Aorta (tissue), 5 donors: ENCODE measurements at places on chromosomes 3 and 15. TPM values are rescaled to one million over a fixed set of nuclear protein-coding genes. Genes with fewer than 3 reads are reported as not detected.

The ANKUB1 gene
- total RNA-seq = not detected

The CHRM5 gene
- not detected for total RNA-seq

GRCh38 chr3:151630938-151631441 is 102.7 kb upstream of the AADACL2 start:
- no peaks in the 10 kb centered on the region for H3K27me3 ChIP-seq
- no peak overlapping the region for H3K4me3 ChIP-seq
- no peak overlapping the region for H3K27ac ChIP-seq
- H3K4me1 ChIP-seq = peaks cover 9% of the 10 kb centered on the region

DNA sequence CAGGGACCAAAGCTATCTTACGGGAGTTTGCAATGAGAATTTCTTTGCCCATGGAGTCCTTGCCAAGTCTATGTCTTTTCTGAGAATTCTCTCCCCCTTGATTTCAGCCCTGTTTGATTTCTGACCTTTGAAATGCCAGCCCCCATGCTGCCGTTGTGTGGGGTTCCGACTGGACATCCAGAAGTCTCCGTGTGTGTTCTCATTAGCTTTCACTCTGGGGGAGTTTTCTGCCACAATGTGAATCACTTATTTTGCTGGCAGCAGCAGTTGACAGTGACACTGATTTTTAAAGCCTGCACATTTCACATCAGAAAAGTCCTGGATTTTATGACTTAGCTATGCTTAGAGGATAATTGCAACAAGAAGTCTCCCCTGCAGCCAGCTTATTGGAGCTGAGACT is 98.4 kb upstream of the CTDSPL start:
- H3K27me3 ChIP-seq = no peaks in the 10 kb centered on the region
- no peak overlapping the region for H3K4me3 ChIP-seq
- H3K27ac ChIP-seq = no peak overlapping the region
- H3K36me3 ChIP-seq = no peaks in the 10 kb centered on the region

DNA sequence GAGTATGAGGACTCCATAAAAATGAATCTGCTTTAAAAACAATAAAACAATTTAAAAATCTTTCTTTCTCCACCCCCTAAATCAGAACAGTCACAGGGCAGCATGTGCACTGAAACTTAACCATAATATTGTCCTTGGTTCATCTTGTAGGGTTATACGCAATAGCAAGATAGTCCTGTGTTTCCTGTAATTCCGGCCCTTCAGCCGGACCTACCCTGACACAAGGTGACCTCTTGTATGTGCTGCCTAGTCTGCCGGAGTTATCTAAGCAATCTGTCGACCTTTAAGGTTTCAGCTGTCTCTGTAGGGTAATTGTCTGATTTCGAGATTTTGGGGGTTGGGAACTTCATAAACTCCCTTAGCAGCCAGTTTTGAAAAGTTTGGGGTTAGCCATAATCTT is 99.9 kb downstream of the DHX36 start:
- H3K36me3 ChIP-seq = no peaks in the 10 kb centered on the region
- H3K4me3 ChIP-seq = no peak overlapping the region
- no peak for DNase-seq
- no peaks in the 10 kb centered on the region for H3K4me1 ChIP-seq
